ENCODE measurements at places on chromosomes 16 and 17.

GRCh38 chr17:27386206-27387075 lies 69.8 kb upstream of the KSR1 start:
- peak; percentile 17 for DNase-seq

GRCh38 chr17:38320482-38320881 lies 23.3 kb downstream of the GPR179 start:
- DNase-seq: no peak

DNA sequence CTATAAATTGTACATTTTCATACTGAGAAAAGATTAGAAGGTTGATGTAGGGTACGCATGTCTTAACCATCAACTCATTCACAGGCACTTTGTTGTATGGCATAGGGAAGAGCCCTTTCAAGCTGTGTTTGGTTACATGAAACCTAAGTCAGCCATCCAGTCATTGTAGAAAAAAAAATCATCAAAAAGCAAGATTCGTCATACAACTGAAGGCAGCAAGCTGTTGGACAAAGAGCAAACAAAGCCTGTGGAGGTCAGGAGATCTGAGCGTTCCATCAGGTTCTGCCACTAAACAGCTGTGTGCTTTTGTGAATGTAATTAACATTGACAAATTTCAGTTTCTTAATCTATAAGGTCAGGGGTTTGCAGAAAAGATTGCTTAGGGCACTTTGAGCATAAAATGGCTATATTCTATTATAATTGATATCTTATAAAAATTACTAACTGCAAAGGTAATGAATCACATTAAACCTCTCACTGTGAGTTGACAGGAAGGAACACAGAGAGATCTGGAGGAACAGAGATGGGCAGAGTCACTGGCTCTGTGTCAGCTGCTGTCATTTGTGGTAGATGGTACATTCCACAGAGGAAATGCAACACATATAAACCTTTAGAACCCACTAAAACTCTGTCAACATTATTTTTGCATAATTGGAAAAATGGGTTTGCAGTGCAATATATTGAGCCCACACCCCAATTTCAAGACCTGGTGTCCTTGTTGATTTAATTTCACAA lies 66.3 kb upstream of the MYOCD start:
- no peak for DNase-seq

- DNase-seq: no peak
Observed at GRCh38 chr16:75340741-75341491, 89.5 kb upstream of the BCAR1 start.

GRCh38 chr16:17926866-17927399 lies 409.6 kb downstream of the NPIPA8 start:
- no peak for DNase-seq

DNA sequence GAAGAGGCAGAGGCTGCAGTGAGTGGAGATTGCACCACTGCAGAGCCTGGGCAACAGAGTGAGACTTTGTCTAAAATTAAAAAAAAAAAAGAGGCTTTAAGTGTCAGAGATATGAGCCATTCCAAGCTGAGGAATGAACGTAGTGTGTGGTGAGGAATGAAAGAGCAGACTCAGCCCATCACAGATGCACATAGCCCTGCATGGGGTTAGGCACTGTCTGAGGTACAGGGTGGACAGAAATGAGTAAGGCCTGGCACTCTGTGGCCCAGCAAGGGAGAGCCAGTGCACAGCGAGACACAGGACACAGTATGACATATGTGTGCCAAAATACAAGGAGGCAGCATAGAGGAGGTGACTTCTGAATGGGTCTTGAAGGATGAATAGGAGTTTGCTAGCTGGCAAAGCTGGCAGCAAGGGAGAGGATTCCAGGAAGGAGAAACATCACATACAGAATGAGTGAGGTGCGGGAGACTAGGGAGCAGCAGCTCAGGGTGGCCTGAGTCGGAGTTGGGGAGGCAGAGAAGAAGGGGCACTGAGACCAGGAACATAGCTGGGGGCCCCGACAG lies 8.7 kb upstream of the ZNF469 start:
- no peak for DNase-seq

DNA sequence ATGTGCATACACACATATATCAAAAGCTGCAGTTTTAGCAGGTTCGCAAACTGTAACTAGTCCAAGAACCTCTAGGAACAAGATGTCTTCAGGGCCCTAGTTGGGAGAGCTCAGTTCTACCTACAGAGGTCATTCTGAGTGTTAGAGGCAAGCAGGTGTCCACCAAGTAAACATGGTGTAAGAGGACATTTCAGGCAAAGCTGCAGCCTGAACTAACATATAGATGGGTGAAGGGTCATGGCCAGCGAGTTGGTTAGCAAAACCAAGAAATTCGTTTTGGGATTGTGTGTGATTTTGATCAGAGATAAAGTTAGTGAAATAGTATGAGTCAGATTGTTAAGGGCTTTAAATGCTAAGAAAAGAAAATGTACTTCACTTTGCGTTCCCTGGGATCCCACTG lies 24.6 kb downstream of the C17orf75 start:
- DNase-seq: no peak

- no peak for DNase-seq
Observed at GRCh38 chr17:6046431-6046830, 23.7 kb upstream of the WSCD1 start.

DNA sequence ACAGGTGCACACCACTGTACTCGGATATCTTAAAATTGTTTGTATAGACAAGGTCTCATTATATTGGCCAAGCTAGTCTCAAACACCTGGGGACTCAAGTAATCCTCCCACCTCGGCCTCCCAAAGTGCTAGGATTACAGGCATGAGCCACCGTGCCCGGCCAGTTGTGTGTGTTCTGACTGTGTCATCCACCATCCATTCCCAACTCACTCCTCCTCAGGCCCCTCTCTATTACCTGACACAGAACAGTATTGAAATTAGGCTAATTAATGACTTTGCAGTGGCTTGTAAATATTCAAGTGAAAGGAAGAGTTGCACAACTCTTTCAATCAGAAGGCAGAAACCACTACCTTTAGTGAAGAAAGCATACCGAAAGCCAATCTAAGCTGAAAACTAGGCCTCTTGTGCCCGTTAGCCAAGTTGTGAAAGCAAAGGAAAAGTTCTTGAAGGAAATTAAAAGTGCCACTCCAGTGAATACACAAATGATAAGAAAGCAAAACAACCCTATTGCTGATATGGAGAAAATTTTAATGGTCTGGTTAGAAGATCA lies 28.7 kb downstream of the GOSR1 start:
- no peak for DNase-seq

DNA sequence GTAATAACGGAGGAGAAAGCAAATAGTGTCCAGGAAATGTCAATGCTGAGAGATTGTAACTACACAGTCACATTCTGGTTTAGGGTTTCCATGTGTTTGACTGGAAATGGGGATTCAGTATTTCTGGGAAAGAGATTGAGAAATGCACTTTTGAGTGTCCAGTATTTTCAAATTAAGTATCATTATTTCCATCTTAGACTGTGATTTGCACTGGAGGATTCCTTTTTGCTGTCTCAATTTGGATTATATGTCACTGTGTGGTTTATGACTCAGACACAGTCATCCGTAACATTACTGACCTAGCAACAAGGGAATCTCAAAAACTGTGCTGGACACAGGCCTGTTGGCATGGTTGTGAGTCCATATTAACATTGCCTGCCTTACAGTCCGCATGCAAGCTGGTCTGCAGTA lies 681.4 kb downstream of the CDH11 start:
- DNase-seq: no peak

DNA sequence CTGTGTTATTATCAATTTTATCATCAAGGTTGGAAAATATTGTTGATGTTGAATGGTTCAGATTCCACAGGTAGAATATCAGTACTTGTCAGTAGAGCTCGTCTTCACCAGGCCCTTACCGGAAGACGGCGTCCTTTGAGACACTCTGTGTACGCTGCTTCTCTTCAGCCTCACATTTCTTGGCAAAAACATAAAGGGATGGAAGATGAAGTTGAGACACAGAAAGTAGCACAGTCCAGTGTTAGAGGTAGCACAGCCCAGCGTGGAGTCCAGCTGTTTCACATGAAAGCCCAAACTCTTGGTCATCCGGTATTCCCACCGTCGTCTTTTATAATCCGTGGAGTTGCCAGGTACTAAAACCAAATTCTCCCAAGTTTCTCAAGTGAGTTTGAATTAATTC lies 30.4 kb downstream of the ATP2C2 start:
- DNase-seq: no peak

- DNase-seq: no peak
Observed at GRCh38 chr16:48498769-48499631, 111.0 kb downstream of the N4BP1 start.

DNA sequence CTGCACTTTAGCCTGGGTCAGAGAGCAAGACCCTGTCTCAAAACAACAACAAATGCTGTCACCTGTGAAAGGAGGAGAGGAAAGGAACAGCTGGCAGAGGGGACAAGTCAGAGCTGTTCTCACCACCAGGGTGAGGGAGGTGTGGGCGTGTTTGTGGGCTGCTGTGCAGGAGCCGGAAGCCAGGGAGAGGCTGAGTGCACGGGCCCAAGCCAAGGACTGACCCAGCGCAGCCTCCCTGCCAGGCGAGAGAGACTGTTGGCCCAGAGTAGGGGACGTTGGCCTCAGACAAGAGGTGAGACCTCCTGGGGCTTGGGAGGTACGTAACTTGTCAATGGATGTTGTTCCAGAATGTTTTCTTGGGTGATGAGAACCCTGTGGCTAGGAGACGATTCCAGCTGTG lies 10.7 kb downstream of the SPNS2 start:
- no peak for DNase-seq

DNA sequence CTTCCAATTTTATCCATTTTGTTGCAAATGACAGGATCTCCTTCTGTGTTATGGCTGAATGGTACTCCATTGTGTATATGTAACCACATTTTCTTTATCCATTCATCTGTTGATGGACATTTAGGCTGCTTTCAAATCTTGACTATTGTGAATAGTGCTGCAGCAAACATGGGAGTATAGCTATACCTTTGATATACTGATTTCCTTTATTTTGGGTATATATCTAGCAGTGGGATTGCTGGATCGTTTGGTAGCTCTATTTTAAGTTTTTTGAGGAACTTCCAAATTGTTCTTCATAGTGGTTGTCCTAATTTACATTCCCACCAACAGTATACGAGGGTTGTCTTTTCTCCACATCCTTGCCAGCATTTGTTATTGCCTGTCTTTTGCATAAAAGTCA lies 67.8 kb downstream of the BRIP1 start:
- DNase-seq: no peak

GRCh38 chr16:24748242-24748641 lies 18.8 kb downstream of the TNRC6A start:
- no peak for DNase-seq

- DNase-seq: no peak
Observed at GRCh38 chr16:1580256-1580655, 31.6 kb downstream of the IFT140 start.

DNA sequence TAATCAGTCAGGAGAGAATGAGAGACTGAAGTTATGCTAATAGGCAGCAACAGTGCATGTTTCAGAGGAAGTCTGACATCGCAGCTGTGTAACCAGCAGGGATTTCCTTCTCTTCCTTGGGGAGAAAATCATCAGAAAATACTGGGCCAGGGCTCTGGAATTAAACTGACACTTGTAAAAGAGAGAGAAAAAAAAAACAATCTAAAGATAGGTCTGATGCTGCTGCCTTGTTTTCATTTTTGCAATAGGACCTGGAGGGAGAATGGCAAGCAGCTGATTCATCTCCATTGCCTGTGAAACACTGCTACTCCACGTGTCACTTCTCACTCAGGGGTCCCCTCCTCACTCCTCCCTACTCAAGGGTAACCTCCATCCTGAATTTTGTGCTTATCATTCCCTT lies 17.7 kb upstream of the CORO6 start:
- no peak for DNase-seq

DNA sequence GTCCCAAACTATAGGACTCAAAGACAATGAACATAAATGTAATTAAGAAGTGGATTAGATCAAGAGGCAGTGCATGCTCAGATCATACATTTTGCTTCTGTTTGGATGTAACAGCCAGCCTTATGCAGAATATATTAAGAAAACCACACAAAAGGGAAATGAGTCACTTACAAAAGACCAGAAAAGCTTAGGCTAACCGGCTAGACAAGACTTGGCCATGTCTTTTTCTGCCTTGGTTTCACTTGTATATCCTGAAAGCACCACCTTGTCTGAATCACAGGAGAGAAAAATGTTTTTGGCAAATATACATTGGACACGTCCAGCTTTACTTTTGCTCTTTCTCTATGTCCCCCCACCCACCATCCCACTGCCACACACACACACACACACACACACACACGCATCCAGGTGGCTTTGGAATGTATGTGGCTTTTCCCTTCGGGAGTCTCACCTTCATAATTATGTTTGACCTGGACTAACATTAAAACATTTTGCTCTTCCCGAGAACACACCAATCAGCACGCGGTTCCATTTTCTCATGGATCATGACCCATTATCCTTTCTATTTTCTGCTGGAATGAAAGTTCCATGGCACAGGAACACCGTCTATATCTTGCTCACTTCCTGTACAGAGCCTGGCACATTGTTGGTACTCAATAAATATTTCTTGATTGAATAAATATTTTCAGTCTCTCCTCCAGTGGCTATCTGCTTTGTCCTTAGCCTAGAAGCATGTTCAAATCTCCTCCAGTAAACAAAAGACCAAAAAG lies 64.6 kb downstream of the CDK5R1 start:
- DNase-seq: no peak
